ENCODE measurements at places on chromosomes 1 and 21. TPM values are rescaled to one million over a fixed set of nuclear protein-coding genes. Genes with fewer than 3 reads are reported as not detected.

GRCh38 chr1:108071601-108072000 lies 106.6 kb upstream of the VAV3 start:
- no peak for DNase-seq
- no peak overlapping the region for H3K27ac ChIP-seq
- H3K4me1 ChIP-seq = no peaks in the 10 kb centered on the region
- no peaks in the 10 kb centered on the region for H3K36me3 ChIP-seq
- no peak overlapping the region for H3K4me3 ChIP-seq

The SMCP gene
- polyA plus RNA-seq = not detected

The KCNK2 gene
- 1.4 TPM for polyA plus RNA-seq

The KCNJ9 gene
- polyA plus RNA-seq = not detected

GRCh38 chr1:177732178-177732577 lies 237.7 kb downstream of the SEC16B start:
- H3K36me3 ChIP-seq = no peaks in the 10 kb centered on the region
- H3K4me1 ChIP-seq = no peaks in the 10 kb centered on the region
- no peaks in the 10 kb centered on the region for H3K27me3 ChIP-seq

DNA sequence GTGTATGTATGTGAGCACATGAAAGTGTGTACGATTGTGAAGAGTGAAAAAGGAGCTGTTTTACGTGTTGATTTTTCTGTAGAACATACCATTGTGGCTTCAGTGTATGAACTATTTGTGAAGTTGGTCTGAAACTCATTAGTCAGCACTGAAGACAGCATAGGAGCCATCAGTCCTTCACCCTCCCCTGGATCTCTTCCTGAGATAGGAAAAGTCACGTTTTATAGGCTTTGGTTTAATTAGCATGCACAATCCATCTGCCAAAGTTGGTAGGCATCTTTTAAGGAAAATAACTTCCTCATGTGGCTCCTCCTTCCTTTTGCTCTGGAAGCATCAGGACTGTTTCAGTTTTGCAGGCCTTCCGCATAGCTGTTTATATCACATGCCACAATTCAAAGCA lies 1.4 kb upstream of the RABIF start:
- peaks cover 21% of the 10 kb centered on the region for H3K36me3 ChIP-seq
- DNase-seq = no peak
- H3K27ac ChIP-seq = no peak overlapping the region
- H3K4me3 ChIP-seq = no peak overlapping the region
- peaks cover 5% of the 10 kb centered on the region for H3K4me1 ChIP-seq

GRCh38 chr1:45353685-45354084 lies 13.4 kb upstream of the MUTYH start:
- DNase-seq = no peak
- no peaks in the 10 kb centered on the region for H3K4me1 ChIP-seq
- no peak overlapping the region for H3K27ac ChIP-seq
- H3K4me3 ChIP-seq = no peak overlapping the region

GRCh38 chr1:16122916-16123315 lies 33.0 kb downstream of the EPHA2 start:
- H3K4me3 ChIP-seq = no peak overlapping the region
- H3K36me3 ChIP-seq = no peaks in the 10 kb centered on the region
- H3K27me3 ChIP-seq = no peaks in the 10 kb centered on the region
- H3K4me1 ChIP-seq = no peaks in the 10 kb centered on the region
- no peak for DNase-seq

- no peak for DNase-seq
- no peaks in the 10 kb centered on the region for H3K36me3 ChIP-seq
- no peaks in the 10 kb centered on the region for H3K27me3 ChIP-seq
- H3K4me3 ChIP-seq = peak overlapping the region; percentile 66
- H3K4me1 ChIP-seq = peaks cover 10% of the 10 kb centered on the region
- H3K27ac ChIP-seq = peak overlapping the region; percentile 89
Measured at GRCh38 chr1:2232916-2233438, 4.9 kb downstream of the SKI start.

The CD1B gene
- not detected for polyA plus RNA-seq

DNA sequence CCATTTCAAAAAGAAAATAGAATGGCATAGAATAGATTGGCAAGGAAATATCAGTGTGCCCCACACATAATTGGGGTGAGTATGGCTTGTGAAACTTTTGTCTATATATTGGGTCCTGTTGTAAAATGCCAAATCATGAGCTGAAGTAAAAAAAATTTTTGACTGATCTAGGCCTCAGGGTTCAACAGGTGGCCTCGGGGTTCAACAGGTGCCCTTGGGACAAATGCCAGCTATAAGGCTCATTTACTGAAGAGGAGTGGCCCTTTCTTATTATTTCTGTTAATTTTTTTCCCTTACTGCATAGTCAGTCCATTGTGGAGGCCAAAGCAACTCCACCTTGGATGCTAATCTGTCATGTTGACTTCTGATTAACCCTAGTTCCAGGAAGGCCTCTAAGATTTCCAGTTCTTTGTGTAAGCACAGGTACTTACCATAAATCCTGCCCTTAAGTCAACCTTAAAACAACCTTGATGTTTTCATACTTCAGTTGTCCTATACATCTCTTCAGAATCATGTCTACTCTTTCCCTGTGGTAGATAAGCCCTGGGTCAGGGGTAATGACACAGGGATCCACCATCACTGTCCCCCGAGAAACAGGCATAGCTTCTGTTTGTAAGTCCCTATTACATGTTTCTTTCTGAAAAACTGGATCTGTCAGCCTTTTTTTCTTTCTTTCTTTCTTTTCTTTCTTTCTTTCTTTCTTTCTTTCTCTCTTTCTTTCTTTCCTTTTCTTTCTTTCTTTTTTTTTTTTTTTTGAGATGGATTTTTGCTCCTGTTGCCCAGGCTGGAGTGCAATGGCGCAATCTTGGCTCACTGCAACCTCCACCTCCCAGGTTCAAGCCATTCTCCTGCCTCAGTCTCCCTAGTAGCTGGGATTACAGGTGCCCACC lies 16.6 kb upstream of the KDF1 start:
- H3K36me3 ChIP-seq = no peaks in the 10 kb centered on the region
- DNase-seq = no peak
- peaks cover 2% of the 10 kb centered on the region for H3K4me1 ChIP-seq
- H3K27me3 ChIP-seq = no peaks in the 10 kb centered on the region
- H3K4me3 ChIP-seq = no peak overlapping the region

The MMEL1 gene
- 35.4 TPM for polyA plus RNA-seq

GRCh38 chr1:157099633-157100009 lies at the start of gene ETV3L:
TSS of gene ETV3L (minus strand) at chr1:157099808. CDS start at chr1:157099523, 285 bp downstream.
- H3K27me3 ChIP-seq = peaks cover 7% of the 10 kb centered on the region
- no peaks in the 10 kb centered on the region for H3K4me1 ChIP-seq
- no peaks in the 10 kb centered on the region for H3K36me3 ChIP-seq
- H3K4me3 ChIP-seq = no peak within 1 kb of the TSS
- no peak for DNase-seq
- no peak within 1 kb of the TSS for H3K27ac ChIP-seq

DNA sequence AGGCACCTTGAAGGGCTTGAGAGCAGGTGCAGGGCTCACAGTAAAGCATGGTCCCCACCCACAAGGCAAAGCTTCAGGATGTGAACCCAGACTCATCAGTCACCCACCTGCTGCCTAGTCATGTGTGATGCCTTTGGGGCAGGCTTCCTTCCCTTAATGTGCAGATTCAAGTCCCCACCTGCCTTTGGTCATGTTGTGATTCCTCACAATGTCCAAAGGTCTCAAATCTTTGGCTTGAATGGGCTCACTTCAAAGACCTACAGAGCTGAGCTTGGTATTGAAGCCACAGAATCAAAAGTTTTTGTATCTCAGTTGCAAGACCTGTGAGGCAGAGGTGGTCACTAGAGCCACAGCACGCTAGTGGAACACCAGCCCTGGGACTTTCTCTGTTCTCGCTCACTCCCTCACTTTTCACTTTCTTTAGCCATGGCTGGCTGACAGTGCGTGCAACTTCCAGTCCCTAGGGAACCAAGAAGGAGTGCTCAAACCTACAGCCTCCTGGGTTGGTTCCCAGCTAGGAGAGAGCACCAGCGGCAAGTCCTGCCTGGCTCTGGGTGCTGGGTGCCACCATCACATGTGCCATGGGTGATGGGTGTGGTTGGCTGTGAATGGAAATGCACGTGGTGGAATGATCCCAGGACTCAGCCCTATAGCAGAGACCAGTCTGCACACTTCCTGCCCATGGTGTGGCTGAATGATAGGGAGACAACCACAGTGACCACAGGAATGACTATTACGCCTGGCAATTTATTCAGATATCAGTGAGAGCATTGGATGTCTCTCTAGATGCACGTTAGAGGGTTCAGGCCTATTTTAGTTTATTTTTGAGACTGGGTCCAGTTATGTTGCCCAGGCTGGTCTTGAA lies 26.4 kb upstream of the CLIC6 start:
- H3K36me3 ChIP-seq = no peaks in the 10 kb centered on the region
- no peak overlapping the region for H3K27ac ChIP-seq
- H3K4me1 ChIP-seq = peaks cover 9% of the 10 kb centered on the region
- no peaks in the 10 kb centered on the region for H3K27me3 ChIP-seq

- no peak for DNase-seq
- no peaks in the 10 kb centered on the region for H3K27me3 ChIP-seq
- no peaks in the 10 kb centered on the region for H3K36me3 ChIP-seq
- no peaks in the 10 kb centered on the region for H3K4me1 ChIP-seq
- no peak overlapping the region for H3K27ac ChIP-seq
- no peak overlapping the region for H3K4me3 ChIP-seq
Measured at GRCh38 chr1:107865627-107866026, 99.4 kb downstream of the VAV3 start.

DNA sequence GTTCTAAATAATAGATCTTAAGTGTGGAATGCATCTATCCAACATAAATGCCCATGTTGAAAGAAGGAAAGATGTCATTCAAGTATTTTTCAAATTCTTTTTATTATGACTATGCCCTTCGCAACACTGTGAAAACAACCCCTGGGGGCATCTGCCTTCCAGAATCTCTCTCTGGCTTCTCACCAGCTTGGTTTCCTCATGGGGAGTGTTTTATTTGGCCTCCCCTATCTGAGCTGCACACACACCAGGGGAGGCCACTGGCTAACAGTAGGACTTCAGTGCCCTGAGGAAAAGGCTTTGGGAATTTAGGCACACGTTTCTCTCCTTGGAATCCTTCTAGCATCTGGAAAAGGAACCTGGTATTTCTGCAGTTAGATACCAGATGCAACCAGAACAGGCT lies 130.6 kb downstream of the EDEM3 start:
- no peak overlapping the region for H3K27ac ChIP-seq
- H3K27me3 ChIP-seq = no peaks in the 10 kb centered on the region
- no peak overlapping the region for H3K4me3 ChIP-seq
- DNase-seq = no peak
- H3K36me3 ChIP-seq = peaks cover 19% of the 10 kb centered on the region
- H3K4me1 ChIP-seq = peaks cover 12% of the 10 kb centered on the region

- peak; percentile 62 for DNase-seq
- H3K36me3 ChIP-seq = no peaks in the 10 kb centered on the region
- peak overlapping the region; percentile 80 for H3K27ac ChIP-seq
- no peak overlapping the region for H3K4me3 ChIP-seq
- H3K27me3 ChIP-seq = no peaks in the 10 kb centered on the region
- H3K4me1 ChIP-seq = peaks cover 22% of the 10 kb centered on the region
Measured at GRCh38 chr1:39115271-39116110, 89.0 kb upstream of the MACF1 start.

The CELA3B gene
- polyA plus RNA-seq = 11.4 TPM

- H3K36me3 ChIP-seq = peaks cover 9% of the 10 kb centered on the region
- DNase-seq = peak; percentile 47
- peak overlapping the region; percentile 90 for H3K4me3 ChIP-seq
- peak overlapping the region; percentile 38 for H3K27ac ChIP-seq
- H3K4me1 ChIP-seq = no peaks in the 10 kb centered on the region
- no peaks in the 10 kb centered on the region for H3K27me3 ChIP-seq
Measured at GRCh38 chr1:179228783-179229213, 679 bp downstream of the ABL2 start.

DNA sequence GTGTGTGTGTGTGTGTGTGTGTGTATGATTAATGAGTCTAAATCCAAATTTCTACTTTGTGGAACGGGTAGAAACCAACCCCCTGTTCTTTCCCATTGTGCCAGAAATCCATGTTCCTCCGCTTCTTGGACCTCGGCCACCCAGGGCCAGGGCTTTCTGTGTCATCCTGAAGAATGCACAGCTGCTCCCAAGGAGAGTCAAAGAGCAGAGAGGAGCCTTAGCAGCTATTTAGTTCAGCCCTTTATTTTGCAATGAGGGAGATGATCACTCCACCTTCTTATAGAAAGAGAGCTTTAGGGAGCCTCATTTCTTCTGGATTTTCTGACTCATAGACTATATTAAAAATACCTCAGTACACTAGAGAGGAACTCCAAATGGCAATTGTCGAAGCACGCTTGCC lies 489.3 kb upstream of the VAMP3 start:
- H3K36me3 ChIP-seq = no peaks in the 10 kb centered on the region
- H3K27me3 ChIP-seq = peaks cover 4% of the 10 kb centered on the region
- no peak for DNase-seq
- H3K4me1 ChIP-seq = no peaks in the 10 kb centered on the region
- H3K27ac ChIP-seq = no peak overlapping the region

The LCA5L gene
- polyA plus RNA-seq = not detected

DNA sequence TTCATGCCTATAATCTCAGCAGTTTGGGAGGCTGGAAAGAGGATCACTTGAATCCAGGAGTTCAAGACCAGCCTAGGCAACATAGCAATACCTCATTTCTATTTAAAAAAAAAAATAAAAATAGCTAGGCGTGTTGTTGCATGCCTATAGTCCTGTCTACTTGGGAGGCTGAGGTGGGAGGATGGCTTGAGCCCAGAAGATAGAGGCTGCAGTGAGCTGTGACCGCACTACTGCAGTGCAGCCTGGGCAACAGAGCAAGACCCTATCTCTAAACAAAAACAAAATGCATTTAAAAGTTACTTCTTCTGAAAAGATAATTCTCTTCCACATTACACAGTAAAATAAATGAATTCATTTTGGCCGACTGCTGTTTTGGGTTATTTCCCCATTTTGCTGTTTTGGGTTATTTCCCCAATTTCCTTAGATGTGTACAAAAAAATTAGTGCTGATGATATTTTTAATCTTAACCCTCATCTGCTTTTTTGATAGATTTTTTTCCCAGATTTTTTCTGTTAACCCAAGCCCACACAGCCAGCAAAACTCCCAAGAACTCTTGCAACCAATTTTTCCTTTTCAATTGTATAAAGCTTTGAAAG lies 23.0 kb upstream of the SAMSN1 start:
- H3K36me3 ChIP-seq = no peaks in the 10 kb centered on the region
- no peak for DNase-seq
- no peaks in the 10 kb centered on the region for H3K27me3 ChIP-seq
- H3K4me1 ChIP-seq = no peaks in the 10 kb centered on the region
- H3K27ac ChIP-seq = no peak overlapping the region

GRCh38 chr1:158961178-158961577 lies 29.8 kb downstream of the PYHIN1 start:
- H3K27me3 ChIP-seq = no peaks in the 10 kb centered on the region
- H3K27ac ChIP-seq = no peak overlapping the region
- H3K4me1 ChIP-seq = no peaks in the 10 kb centered on the region
- DNase-seq = no peak

- no peaks in the 10 kb centered on the region for H3K36me3 ChIP-seq
- H3K4me3 ChIP-seq = no peak overlapping the region
- no peak for DNase-seq
- no peak overlapping the region for H3K27ac ChIP-seq
Measured at GRCh38 chr1:22121421-22121911, 21.4 kb downstream of the WNT4 start.

- H3K27ac ChIP-seq = no peak overlapping the region
- H3K4me3 ChIP-seq = no peak overlapping the region
- H3K36me3 ChIP-seq = no peaks in the 10 kb centered on the region
- H3K4me1 ChIP-seq = no peaks in the 10 kb centered on the region
Measured at GRCh38 chr1:240987928-240988327, 369.1 kb downstream of the RGS7 start.

GRCh38 chr1:18552631-18553030 lies 71.9 kb downstream of the KLHDC7A start:
- H3K4me3 ChIP-seq = no peak overlapping the region
- no peak overlapping the region for H3K27ac ChIP-seq
- H3K4me1 ChIP-seq = no peaks in the 10 kb centered on the region
- DNase-seq = no peak
- no peaks in the 10 kb centered on the region for H3K27me3 ChIP-seq

Data from small intestine (tissue), 16 donors.